ENCODE measurements at places on chromosomes 7 and 10.

- no peak for DNase-seq
Measured at GRCh38 chr7:57449904-57450303, at the start of gene ZNF716. Gene ZNF716, plus strand, starts transcription at chr7:57450177. Its CDS starts 112 bp downstream, at chr7:57450289.

- DNase-seq, result no peak
Measured at GRCh38 chr10:96740141-96740540, 19.8 kb upstream of the PIK3AP1 start.

DNA sequence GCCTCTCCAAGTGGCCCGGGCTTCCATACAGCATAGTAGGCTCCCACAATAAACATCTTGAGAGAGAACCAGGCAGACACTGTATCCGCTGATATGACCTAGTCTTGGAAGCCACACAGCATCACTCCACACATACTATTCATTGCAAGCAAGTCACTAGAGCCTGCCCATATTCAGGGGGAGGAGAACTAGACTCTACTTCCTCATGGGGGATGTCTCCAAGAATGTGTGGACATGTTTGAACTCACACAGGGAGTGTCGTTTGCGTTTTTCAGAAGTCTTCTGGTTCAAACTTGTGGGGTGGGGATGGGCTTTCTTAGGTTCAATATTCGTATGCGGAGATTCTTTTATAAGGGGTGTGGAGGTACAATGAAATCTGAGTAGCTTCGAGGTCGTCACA, 232.6 kb upstream of the HABP2 start:
- no peak for DNase-seq

DNA sequence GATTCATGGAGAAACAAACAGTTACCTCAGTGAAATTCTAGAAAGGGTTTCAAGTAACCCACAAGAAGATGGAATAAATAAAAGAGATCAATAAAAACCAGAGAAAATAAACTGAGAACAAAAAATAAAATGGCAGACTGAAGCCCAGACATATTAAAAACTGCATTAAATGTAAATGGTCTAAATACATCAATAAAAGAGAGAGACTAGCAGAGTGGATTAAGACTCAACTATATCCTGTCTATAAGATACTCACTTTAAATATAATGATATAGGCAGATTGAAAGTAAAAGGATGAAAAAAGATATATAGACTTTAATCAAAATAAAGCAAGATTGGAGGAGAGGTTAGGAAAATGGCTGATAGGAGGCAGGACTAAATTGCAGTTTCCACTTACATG, 18.8 kb upstream of the EBF3 start:
- no peak for DNase-seq

DNA sequence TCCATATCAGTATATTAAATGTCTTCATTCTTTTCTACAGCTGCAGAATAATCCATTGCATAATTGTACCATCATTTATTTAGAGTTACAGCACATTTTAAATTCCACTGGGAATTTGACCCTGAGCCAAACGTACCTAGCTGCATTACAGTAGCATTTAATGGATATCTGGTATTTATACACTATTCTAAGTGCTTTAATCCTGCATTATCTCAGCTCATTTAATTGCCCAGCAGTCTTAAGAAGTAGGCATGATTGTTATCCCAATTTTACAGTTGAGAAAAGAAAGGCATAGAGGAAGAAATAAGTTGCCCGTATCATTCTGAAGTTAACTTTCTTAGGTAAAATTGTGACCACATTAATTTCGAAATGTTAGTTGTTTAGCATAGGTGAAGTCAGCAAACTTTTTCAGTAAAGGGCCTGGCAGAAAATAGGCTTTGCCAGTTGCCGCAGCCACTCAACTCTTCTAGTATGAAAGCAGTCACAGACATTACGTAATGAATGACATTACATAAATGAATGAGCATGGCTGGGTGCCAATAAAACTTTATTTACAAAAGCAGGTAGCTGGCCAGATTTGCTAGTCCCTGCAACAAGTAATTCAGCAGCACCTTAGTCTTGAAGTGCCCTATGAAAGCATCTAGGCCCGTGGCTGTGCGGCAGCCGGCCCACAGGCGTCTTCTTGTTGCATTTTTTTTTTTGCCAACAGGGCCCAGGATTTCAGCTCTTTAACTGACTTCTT, 30.0 kb downstream of the GUSB start:
- no peak for DNase-seq

- DNase-seq, result no peak
Measured at GRCh38 chr7:38102507-38102906, 75.5 kb upstream of the STARD3NL start.

GRCh38 chr7:153934629-153935028, 117.6 kb upstream of the DPP6 start:
- no peak for DNase-seq

GRCh38 chr10:120422457-120422856, 34.6 kb upstream of the PLPP4 start:
- no peak for DNase-seq

- DNase-seq, result no peak
Measured at GRCh38 chr7:30750683-30751650, 968 bp upstream of the INMT start.

GRCh38 chr10:46019569-46020343, 10.7 kb downstream of the NCOA4 start:
- DNase-seq, result no peak

GRCh38 chr10:36621346-36621745, 504.1 kb upstream of the ANKRD30A start:
- DNase-seq, result no peak

- DNase-seq, result no peak
Measured at GRCh38 chr10:52864201-52865106, 91.9 kb upstream of the MBL2 start.

DNA sequence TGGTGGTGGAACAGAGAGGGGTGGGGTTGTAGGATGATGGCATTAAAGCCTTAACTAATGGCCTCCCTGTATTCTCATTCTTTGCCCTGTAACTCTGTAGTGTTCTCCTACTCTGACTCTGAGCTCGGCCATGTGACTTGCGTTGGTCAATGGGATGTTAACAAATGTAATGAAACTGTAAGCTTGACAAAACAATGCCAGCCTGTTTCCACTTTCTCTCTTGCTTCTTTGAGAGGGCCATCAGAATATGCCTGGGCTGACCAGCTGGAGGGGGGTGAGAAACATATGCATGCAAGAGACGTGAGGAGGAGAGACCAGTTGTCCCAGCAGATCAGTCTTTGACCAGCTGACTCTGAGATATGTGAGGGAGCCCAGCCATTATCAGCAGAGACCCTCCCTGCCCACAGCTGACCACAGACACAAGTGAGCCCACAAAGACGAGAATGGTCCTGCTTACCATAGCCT, 100.6 kb downstream of the ICA1 start:
- DNase-seq, result no peak

- DNase-seq, result no peak
Measured at GRCh38 chr7:137934176-137934826, 67.6 kb downstream of the CREB3L2 start.

DNA sequence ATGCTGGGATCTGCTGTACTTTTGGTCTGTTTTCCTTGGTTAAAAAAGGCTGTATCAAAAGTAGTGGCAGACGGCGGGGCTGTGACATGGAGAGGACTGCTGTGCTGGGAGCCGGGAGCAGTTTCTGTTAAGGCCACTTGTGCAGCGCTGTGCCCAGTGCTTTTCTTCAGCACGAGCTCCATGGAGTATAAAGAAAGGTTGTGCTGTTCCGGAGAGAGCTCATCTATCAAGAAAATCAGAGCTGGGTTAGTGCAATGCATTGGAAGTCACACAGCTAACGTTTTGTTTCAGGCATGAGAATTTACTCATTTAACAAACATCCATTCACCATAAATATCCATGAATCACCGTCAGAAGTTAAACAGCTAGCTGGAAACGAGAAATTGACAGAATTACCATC, 62.0 kb downstream of the KIAA1549 start:
- DNase-seq, result no peak

- no peak for DNase-seq
Measured at GRCh38 chr7:138957217-138957616, 24.0 kb downstream of the KIAA1549 start.

- no peak for DNase-seq
Measured at GRCh38 chr7:145557805-145558204, 558.8 kb upstream of the CNTNAP2 start.

DNA sequence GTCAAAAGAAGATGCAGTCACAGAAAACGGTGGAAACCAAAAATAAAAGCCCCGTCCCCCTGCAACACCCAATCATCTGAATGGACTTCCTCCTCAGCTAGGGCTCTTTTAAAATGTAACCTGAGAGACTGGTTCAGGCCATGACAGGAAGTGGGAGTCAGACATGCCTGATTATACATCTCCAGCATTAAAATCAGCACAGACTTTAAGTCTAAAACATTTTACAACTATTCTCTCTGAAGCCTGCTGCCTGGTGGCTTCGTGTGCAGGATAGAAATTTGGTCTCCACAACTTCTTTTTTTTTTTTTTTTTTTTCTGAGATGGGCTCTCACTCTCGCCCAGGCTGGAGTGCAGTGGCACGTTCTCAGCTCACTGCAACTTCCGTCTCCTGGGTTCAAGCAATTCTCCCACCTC, 30.3 kb downstream of the HACD1 start:
- DNase-seq, result no peak

DNA sequence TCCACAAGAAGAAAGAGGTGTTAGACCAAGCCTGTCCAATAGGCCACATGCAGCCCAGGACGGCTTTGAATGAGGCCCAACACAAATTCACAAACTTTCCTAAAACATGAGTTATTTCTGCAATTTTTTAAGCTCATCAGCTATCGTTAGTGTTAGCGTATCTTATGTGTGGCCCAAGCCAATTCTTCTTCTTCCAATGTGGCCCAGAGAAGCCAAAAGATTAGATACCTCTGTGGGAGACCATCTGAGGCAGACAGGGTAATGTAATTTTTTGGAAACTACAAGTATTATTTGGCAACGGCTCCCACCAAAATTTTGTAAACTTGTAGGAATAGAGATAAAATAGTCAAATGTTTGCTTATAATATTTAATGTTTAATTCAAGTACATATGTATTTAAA, 153.8 kb downstream of the SRPK2 start:
- no peak for DNase-seq

DNA sequence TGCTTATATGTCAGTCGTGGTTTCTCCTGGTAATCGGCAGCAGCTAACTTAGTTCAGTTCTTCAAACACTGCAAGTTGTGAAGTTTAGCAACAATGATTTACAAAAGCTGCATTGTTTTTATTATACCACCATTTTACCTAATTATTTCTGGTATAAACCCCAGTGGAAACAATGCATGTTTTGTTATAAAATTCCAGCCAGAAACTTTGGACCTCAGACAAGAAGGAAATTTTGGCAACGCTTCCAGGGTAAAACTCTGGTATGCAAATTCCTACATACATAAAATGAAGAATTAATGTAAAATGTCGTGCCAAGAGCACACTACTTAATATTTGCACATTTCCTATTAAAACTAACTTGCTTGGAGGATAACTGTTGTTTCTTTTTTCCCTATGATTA, 277.4 kb upstream of the LYZL1 start:
- DNase-seq, result no peak

- DNase-seq, result no peak
Measured at GRCh38 chr10:38143587-38143986, 49.5 kb downstream of the ZNF37A start.

DNA sequence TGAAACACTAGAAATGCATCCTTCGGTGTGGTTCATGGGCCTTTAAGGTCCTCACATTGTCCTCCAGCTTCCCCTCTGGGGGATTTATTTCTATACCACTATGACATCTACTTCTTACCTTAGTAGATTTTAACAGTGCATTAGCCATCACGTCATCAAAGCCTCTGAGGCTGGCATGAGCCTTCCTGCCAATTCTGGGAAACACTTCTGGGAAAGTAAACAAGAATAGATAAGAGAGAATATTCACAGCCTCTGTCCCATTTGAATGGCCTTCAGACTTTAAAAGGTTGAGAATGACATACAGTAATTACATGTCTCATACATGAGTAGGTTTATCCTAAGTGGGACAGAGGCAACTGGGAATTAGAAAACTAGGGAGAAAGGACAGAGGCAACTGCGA, 89.7 kb downstream of the AMPH start:
- DNase-seq, result no peak

- DNase-seq, result peak; percentile 82
Measured at GRCh38 chr10:67763499-67764011, 67.6 kb upstream of the CTNNA3 start.

GRCh38 chr7:47677664-47678063, 95.8 kb upstream of the TNS3 start:
- no peak for DNase-seq

GRCh38 chr7:44471436-44471835, 19.0 kb downstream of the NUDCD3 start:
- DNase-seq, result no peak

DNA sequence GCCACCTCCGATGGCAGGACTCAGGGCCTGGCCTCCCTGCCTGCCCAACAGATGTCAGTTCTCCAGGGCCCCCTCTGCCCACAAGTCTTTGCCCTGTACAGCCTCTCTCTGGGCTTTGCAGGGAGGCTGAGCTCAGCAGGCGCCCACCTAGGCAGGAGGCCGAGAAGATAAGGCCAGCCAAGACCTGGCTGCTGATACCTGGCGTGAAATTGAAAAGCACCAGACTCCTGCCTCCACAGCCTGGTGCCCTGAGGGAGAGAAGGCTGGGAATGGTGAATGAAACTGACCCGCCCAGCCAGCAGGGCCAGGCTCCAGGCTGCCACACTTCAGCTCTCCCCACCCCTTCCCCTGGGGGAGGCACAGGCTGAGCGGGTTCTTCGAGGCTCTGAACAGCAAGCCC, 145.8 kb downstream of the CDH23 start:
- no peak for DNase-seq

DNA sequence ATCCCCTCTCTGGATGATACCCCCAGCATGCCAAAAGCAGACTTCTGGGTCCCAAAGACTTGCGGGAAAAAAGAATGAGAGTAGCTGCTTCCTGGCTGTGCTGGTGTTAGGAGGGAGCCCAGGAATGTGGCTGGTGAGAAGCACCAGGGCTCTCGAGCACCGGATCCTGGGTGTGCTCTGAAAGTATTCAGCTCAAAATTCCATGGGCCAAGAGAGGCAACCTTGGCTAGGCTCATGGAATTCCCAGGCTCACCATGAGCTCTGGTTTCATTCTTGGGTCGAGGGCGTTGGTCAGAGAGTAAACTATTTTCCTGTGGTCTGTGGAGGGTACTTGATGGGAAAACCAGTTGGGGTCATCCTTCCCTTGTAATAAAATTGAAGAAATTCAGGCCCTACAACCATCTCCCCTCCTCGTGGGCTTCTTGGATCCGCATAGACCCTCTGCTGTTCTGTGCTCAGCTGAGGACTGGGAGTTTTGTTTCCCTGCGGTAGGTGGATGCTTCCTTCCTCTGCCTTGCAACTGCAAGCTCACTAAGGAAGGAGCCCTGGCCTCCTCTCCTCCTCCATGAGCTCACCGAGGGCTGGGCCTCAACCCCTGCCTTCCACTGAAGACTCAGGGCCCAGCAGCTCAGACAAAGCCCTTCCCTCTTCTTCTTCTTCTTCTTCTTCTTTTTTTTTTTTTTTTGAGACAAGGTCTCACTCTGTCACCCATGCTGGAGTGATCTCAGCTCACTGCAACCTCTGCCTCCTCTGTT, 34.5 kb upstream of the AQP1 start:
- no peak for DNase-seq

Measured in stimulated activated CD4-positive, alpha-beta T cell treated with anti-CD3 and anti-CD28 coated beads, Interleukin-1b, Interleukin-23, amount 100 ng/mL, for 48 hours (primary cell).